A549 treated with CpdA at 1 μM for 4 hours (cell line): ENCODE measurements at places on chromosomes 7 and 10. TPM values are rescaled to one million over a fixed set of nuclear protein-coding genes. Genes with fewer than 3 reads are reported as not detected.

Gene UNC5B
- 0.53 to 0.77 TPM (median 0.70 TPM) in 5 replicates for total RNA-seq

Gene DCLRE1C
- 4.6 to 7.8 TPM (median 6.2 TPM) in 5 replicates for total RNA-seq

Gene AKR1C3
- total RNA-seq: 1,177 to 1,248 TPM (median 1,201 TPM) in 5 replicates

Gene KDM7A
- 1.9 to 3.0 TPM (median 3.0 TPM) in 5 replicates for total RNA-seq

Gene HKDC1
- 17.3 to 24.6 TPM (median 19.4 TPM) in 5 replicates for total RNA-seq

Gene CFAP46
- 1.0 to 1.5 TPM (median 1.3 TPM) in 5 replicates for total RNA-seq

Gene SNX13
- total RNA-seq: 12.3 to 18.0 TPM (median 15.1 TPM) in 5 replicates

Gene PCLO
- 0.70 to 2.1 TPM (median 1.1 TPM) in 5 replicates for total RNA-seq

Gene TMEM120A
- 33.0 to 44.3 TPM (median 42.8 TPM) in 5 replicates for total RNA-seq
